Activated CD8-positive, alpha-beta memory T cell treated with anti-CD3 and anti-CD28 coated beads for 1 hour (primary cell): ENCODE measurements at places on chromosomes 7 and 10.
A peak's percentile ranks its signal among the peaks of the same experiment; 100 is the strongest.

GRCh38 chr10:132395704-132396493 lies 1.1 kb upstream of the PWWP2B start:
- peak; percentile 18 for DNase-seq

- DNase-seq: no peak
These were observed 559 bp upstream of the FKBP14 start for GRCh38 chr7:30027065-30027456.

- DNase-seq: no peak
These were observed 24.5 kb downstream of the RPA3 start for GRCh38 chr7:7693881-7694280.

DNA sequence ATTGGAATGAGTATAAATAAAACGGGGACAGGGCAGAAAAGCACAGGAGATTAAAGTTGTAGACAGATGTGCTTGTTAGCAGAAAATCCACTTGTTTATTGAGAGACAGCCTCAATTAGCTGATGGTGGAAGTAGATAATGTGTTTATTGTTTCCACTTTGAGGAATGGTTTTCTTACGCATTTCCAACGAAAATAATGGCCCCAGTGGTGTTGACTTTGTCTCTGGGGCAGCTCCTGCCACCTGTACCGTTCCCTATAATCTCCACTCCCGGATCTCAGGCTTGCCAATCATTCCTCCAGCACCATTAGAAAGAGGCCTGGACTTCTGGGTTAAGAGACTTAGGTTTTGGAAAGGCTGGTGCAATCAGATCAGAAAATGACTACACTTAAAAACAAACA lies 638.7 kb downstream of the PARD3 start:
- no peak for DNase-seq

DNA sequence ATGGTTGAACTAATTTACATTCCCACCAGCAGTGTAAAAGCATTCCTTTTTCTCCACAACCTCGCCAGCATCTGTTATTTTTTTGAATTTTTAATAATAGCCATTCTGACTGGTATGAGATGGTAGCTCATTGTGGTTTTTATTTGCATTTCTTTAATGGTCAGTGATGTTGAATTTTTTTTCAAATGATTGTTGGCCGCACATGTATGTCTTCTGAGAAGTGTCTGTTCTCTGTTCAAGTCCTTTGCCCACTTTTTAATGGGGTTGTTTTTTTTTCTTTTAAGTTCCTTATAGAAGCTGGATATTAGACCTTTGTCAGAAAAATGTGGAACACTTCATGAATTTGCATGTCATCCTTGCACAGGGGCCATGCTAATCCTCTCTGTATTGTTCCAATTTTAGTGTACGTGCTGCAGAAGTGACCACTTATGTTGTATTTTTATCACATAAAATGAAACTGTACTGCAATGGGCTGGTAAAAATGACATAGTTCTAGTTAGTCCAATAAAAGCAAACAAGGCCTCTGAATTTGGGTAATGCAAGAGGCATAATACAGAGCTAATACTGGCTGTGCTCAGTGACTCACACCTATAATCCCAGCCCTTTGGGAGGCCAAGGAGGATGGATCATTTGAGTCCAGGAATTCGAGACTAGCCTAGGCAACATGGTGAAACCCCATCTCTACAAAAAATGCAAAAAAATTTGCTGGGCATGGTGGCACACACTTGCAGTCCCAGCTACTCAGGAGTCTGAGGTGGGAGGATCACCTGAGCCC lies 70.3 kb downstream of the ABI1 start:
- no peak for DNase-seq

GRCh38 chr10:8778713-8779112 lies 724.2 kb downstream of the GATA3 start:
- DNase-seq: no peak

DNA sequence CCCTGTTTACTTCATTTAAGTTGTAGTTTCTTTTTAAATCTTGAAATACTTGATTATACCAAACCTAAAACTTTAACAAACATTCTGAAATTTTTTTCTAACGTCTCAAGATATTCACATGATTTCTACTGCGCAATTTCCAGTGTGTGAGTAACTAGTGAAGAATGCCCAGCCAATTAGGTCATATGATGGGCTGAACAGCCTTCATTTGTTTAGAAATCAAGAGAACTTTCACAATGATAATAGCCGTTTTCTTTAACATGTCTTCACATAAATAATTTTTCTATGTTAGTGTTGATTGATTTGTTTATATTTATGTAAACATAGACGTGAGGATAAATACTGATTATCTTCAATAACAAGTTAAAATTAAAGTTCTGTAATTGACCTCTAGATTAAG lies 21.8 kb downstream of the STAM start:
- no peak for DNase-seq

GRCh38 chr10:103574097-103575061 lies 80.9 kb downstream of the NEURL1 start:
- DNase-seq: no peak

GRCh38 chr7:25167262-25167843 lies 42.3 kb upstream of the CYCS start:
- no peak for DNase-seq

- no peak for DNase-seq
These were observed 255.7 kb downstream of the TNS3 start for GRCh38 chr7:47326220-47326619.

DNA sequence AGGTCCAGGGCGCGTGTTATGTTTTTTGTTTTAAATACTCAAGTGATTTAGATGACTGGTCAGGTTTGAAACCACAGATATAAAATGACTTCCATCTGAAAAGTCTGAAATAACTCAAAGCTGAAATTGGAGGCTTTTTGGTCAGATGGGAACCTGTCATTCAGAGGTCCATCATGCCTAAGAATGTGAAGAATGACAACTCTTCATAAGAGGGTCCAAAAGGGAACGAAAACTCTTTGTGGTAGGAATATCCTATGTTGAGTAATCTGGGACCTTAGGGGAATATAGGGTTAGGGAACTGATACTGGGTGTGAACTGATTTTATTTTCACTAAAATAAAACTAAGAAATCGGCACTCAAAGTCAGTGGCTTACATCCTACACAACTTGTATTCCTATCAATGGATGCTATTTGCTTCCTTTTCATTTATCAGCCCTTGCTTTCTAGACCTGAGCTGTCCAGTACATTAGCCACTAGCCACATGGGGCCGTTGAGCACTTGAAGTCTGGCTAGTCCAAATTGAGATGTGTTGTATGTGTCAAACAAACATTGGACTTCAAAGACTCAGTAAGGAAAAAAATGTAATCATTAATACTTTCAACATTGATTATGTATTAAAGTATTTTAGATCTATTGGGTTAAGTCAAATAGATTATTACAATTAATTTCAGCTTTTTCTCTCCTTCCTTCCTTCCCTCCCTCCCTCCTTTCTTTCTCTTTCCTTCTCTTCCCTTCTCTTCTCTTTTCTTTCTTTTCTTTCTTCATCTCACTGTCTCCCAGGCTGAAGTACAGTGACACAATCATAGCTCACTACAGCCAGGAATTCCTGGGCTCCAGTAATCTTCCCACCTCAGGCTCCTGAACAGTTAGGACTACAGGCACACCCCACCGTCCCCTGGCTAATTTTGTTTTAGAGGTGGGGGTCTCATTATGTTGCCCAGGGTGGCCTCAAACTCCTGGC lies 56.5 kb upstream of the KDM7A start:
- no peak for DNase-seq

DNA sequence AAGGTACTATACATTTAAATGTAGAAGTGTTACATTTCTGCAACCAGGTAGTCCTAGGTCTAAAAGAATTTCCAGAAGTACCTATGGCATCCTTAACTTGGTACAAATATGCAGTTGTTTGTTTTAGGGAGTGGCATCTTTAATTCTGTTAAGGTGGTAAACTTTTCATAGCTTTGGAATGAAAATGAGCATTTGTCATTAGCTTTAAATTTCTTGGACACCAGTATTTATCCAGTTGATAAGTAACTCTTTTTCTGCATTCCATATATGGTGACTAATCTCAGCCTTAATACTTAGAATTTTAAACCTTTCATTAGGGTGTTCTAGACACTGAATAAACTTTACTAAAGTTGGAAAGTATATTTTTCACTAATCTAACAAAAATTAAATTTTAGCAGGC lies 10.8 kb downstream of the SLF2 start:
- no peak for DNase-seq

GRCh38 chr7:31512166-31512565 lies 1.7 kb upstream of the ITPRID1 start:
- no peak for DNase-seq

DNA sequence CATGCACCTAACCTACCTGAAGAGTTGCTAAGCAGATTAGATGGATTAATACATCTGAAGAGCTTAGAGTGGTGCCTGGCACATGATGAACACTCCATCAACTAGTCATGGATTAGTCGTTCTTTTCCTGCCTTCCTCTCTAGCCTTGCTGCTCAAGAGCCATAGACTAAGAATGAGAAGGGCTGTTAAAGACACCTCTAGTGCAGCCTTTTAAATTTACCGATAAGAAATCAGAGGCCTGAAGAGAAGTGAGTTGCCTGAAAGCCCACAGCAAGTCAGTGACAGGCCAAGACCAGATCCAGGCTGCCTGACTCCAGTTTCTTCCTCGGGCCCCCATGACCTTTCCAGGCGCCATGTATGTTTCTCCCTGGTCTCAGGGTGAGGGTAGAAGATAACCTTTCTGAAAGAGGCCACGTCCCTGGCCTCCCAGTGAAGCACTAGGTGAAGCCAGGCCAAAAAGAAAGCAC lies 6.5 kb downstream of the TSPAN15 start:
- no peak for DNase-seq

- no peak for DNase-seq
These were observed 6.5 kb upstream of the C10orf105 start for GRCh38 chr10:71725998-71726579.

DNA sequence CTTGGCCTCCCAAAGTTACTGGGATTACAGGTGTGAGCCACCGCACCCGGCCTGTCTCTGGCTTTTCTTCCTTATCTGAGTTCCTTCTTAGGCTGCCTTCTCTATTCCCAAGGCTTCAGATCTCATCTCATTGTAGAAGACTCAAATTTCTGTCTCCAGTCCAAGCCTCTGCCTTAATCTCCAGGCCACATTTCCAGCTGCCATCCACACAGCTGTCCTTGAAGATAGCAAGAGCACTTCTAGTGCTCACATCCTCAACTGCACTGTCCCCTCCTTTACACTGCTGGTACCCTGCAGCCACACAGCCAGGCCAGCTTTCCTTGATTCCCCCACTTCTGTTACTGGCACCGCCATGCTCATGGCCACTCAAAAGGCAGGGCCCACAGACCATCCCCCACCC lies 35.6 kb downstream of the POLL start:
- no peak for DNase-seq

GRCh38 chr10:33015761-33016547 lies 57.9 kb upstream of the ITGB1 start:
- no peak for DNase-seq
